ENCODE measurements at places on chromosomes 2 and 18.
A peak's percentile ranks its signal among the peaks of the same experiment; 100 is the strongest.

DNA sequence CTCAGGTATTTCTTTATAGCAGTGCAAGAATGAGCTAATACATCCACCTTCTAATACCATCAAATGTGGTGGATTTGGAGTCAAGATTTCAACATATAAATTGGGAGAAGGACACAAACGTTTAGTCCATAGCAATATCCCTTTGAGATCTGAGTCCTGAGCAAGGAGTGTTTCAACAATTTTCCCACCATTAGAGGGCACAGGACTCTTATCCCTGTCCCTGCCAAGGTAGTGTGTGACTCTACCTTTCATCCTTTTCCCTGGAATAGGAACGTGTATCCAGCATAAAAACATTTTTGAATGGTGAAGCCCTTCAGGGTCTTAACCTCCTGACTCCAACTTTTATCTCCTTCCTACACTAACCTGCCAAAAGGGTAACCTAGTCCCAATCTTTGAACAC, 181.3 kb upstream of the SRD5A2 start:
- no peak for DNase-seq

GRCh38 chr2:180033993-180034894, 27.1 kb upstream of the CWC22 start:
- DNase-seq, result no peak

GRCh38 chr2:75310876-75311275, 111.6 kb upstream of the TACR1 start:
- no peak for DNase-seq

GRCh38 chr2:84938194-84938879, 32.6 kb upstream of the KCMF1 start:
- peak; percentile 77 for DNase-seq

- DNase-seq, result no peak
These were observed 33.1 kb downstream of the IRS1 start for GRCh38 chr2:226766352-226767055.

GRCh38 chr2:48015421-48015820, 109.1 kb upstream of the FBXO11 start:
- DNase-seq, result no peak

- DNase-seq, result no peak
These were observed 85.9 kb downstream of the PRKRA start for GRCh38 chr2:178365116-178365515.

GRCh38 chr18:9685615-9685890, 22.5 kb upstream of the RAB31 start:
- DNase-seq, result peak; percentile 14

GRCh38 chr2:98823196-98824170, 92.6 kb upstream of the MGAT4A start:
- no peak for DNase-seq

- DNase-seq, result peak; percentile 45
These were observed 13.5 kb downstream of the CCL20 start for GRCh38 chr2:227827143-227827542.

Data from inflammatory macrophage treated with lipopolysaccharide for 4 hours (primary cell).